Hippocampal formation (tissue), 2 donors: ENCODE measurements at places on chromosomes 7 and 10.

DNA sequence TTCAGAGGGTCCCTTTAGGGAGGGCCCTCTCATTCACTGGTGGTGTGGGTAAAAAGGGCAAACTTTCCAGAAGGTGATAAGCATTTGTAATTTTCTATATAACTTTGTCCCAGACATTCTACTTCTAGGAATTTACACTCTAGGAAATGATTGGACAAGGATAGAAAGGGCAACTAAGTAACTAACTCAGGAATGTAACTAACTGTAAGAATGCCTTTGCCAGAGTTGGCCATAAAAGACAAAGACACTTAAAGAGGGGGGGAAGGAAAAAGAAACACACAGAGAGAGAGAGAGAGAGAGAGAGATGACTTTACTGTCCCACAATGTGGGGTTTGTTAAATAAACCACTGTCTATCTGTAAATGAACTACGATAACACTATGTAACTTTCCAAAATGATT, 38.5 kb upstream of the ITPRID1 start:
- no peak for DNase-seq

DNA sequence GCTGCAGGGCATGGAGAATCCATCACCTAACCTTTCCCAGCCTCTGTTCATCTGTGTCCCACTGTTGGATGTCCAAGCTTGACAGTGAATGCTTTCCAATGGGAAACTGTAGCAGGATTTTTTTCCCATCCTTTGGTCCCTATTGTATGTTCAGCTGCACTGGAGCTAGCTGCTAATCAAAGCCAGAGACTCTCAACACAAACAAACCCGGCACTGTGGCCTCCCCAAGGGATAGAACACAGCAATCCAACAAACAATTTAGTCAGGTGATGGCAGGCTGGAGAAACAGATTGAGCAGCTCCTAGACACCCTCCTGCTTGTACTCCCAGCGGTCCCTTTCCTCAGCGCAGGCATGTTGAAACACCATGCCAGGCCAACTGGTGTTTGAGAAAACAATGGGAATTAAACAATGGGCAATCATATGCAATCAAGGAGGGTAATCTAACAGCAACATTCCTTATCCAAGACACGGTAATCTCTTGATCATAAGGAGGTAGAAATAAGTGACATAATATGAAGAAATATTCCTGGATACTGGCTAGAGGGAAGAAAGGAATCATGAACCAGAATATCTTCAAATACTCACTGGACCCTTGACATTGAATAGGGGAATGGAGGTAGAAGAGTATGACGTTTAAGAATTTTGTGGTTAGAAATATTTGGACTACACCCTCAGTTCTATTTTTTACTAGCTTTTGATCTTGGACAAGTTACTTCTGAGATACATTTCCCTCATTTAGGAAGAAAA, 15.0 kb downstream of the PTN start:
- peak; percentile 52 for DNase-seq

GRCh38 chr7:103751311-103751880, 238.1 kb downstream of the RELN start:
- DNase-seq: no peak

GRCh38 chr10:116073510-116073909, 199.5 kb downstream of the GFRA1 start:
- DNase-seq: no peak

- DNase-seq: no peak
These were observed 26.8 kb upstream of the ZNF746 start for GRCh38 chr7:149524394-149524793.

- DNase-seq: no peak
These were observed 176.2 kb upstream of the ITGB1 start for GRCh38 chr10:33134011-33134751.

- DNase-seq: no peak
These were observed 361.9 kb downstream of the GLRX3 start for GRCh38 chr10:130498042-130498441.

GRCh38 chr7:18419456-18419855, 76.1 kb upstream of the HDAC9 start:
- no peak for DNase-seq

GRCh38 chr10:96511044-96511945, 2.4 kb downstream of the TLL2 start:
- DNase-seq: no peak

- no peak for DNase-seq
These were observed 45.4 kb downstream of the DKK1 start for GRCh38 chr10:52359441-52359840.
